Stimulated activated CD8-positive, alpha-beta memory T cell treated with anti-CD3 and anti-CD28 coated beads, Interleukin-15, amount 100 ng/mL, for 48 hours (primary cell): ENCODE measurements at places on chromosomes 1 and 21.

GRCh38 chr1:115426231-115426771 lies 88.3 kb upstream of the NGF start:
- no peak for DNase-seq

DNA sequence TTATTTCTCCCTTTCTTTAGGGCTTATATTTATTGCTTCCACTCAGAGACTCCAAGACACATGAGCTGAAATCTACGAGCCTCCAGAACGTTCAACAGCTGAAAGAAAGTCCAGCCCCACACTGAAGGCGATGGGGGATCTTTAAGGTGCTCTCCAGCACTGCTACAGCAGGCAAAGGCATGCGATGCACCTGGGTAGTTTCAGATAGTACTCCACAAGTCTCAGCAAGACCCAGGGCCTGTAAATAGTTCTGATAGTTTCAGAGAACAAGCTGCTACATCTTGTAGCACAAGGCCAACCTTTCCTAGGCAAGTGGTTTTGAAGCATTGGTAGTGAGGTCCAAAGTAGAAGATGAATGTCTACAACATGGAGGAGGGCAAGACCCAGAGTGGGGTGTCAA lies 2.2 kb upstream of the HSD3B1 start:
- no peak for DNase-seq

- no peak for DNase-seq
Measured at GRCh38 chr1:233094691-233095090, 144.3 kb downstream of the NTPCR start.

GRCh38 chr1:77608893-77609292 lies 73.6 kb downstream of the ZZZ3 start:
- no peak for DNase-seq

DNA sequence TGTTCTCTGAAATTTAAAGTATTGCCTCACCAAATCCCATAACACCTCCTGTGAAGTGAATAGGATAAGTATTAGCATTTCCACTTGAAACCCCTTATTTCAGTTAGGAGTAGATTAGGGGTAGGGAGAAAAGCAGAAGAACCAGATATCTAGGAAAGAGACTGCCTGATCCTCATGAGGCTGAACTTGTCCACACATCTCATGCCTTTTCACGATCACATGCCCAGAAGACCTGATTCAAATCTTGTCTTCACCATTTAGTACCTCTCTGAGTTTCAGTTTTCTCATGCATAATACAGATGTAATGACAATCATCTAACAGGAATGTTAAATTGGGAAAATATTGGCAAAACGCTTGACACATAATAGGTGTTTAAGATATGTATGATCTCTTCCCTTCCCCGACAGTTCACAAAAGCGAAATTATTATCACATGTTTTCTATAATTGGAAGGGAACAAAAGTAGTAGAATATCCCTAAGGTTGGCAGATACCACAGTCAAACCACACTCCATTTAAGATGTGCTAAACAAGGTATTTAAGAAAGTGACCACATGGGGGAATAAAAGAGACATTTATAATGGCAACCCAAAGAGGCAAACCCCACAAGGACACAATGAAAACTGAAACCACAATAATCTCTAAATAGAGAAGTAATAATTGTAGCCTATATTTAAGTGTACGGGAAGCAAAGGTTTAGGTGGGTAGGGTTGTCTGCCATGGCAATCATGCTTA lies 25.2 kb downstream of the GFI1 start:
- no peak for DNase-seq

GRCh38 chr1:213474054-213474453 lies 423.0 kb downstream of the RPS6KC1 start:
- no peak for DNase-seq

- no peak for DNase-seq
Measured at GRCh38 chr21:43880111-43880985, 15.3 kb downstream of the AGPAT3 start.

DNA sequence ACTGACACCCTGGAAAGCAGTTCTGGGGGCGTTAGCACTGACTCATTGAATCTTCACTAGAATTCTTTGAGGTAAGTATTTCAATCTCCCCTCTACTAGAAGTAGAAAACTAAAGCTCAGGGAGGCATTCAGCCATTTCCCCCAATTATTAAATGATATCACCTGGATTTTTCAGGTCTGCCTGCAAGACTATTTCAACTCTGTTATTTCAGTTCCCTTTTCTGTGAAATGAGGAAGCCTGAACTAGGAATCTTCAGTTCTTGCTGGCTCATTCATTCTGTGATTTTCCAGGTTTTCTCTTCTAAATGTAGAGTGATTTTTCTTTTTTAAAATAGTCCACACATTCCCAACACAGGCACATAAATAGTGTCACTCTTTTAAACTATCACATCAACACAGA lies 337.0 kb upstream of the NR5A2 start:
- DNase-seq, result no peak

GRCh38 chr1:168121401-168122011 lies 15.2 kb downstream of the GPR161 start:
- DNase-seq, result no peak

GRCh38 chr1:157540160-157540748 lies 12.1 kb downstream of the FCRL5 start:
- DNase-seq, result no peak

DNA sequence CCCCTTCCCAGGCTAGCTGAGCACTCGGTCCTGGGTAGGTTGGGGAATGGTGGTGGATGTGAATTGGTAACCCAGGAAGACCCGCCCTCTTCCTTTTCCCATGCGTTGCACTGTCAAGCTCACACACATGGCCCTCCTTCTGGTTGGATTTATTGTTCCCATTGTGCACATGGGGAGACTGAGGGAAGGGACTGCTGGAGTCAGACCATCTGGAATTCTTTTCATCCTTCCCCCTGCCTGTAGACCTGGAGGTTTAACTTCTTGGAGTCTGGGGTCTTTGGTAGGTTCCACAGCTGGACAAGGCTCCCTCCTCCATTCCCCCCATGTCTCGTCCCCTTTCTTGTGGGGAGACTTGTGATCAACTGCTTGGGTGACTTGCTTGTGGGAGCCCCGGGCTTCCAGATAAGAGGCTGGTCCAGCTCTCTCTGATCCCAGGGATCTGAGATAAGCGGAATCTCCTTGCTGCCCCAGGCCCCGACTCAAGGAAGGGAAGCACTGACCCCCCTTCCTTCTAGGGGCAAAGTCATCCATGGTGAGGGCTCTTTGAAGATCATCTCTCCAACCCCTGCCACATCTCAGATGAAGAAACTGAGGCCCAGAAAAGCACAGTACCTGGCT lies 55.7 kb upstream of the SYNC start:
- no peak for DNase-seq

- DNase-seq, result peak; percentile 81
Measured at GRCh38 chr1:40818264-40818961, 34.8 kb downstream of the KCNQ4 start.

GRCh38 chr1:156489166-156489934 lies 11.2 kb downstream of the MEF2D start:
- peak; percentile 30 for DNase-seq

- DNase-seq, result no peak
Measured at GRCh38 chr1:198909973-198910372, 271.1 kb downstream of the PTPRC start.
